Caki2 (cell line): ENCODE measurements at places on chromosomes 2 and 18.

GRCh38 chr18:47191961-47192360 lies 15.8 kb upstream of the IER3IP1 start:
- peak; percentile 18 for DNase-seq

GRCh38 chr2:159072795-159073194 lies 104.4 kb downstream of the TANC1 start:
- DNase-seq = no peak

- no peak for DNase-seq
Measured at GRCh38 chr2:62305421-62306176, 109.7 kb downstream of the B3GNT2 start.

DNA sequence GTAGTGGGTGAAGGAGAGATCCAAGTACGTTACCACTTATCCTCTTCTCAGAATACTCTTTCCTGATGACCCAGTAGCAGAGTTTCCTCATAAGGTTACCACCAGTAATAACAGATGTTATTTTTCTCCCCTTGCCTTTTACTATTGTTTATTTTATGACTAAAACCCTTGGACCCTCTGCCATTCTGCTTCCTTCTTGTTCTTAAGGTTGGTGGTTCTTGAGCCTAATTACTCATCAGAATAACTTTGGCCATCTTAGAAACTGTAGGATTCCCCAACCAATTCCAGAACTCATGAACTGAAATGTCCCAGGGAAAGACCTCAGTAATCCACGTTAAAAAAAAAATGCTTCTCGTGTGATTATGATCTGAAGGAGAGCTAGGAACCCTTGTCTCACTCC lies 64.9 kb downstream of the CHST9 start:
- peak; percentile 4 for DNase-seq

DNA sequence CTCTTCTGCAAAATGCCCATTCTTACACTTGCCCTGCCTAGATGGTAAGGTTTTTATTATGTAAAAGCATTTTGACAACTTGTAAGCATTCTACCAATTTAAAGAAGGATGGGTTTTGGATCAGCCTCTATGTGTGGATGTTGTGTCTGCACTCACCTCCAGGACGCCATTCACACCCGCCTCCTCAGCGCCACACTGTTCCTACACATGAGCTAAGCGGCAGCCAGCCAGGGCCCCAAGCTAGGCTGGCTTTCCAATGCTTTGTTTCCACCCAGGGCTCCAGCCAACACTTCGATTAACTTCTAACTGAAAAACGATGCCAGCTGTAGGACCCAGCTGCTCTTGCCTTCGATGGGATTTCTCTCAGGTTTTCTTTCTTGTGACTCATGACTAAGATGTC lies 73.3 kb upstream of the FZD7 start:
- no peak for DNase-seq

GRCh38 chr18:47100212-47100831 lies 50.0 kb downstream of the HDHD2 start:
- DNase-seq = peak; percentile 13

GRCh38 chr2:240620859-240621258 lies 4.4 kb upstream of the GPR35 start:
- DNase-seq = no peak

GRCh38 chr2:167293943-167294775 lies 405.9 kb downstream of the XIRP2 start:
- DNase-seq = no peak

GRCh38 chr18:23701017-23701416 lies 11.8 kb downstream of the LAMA3 start:
- DNase-seq = no peak

- DNase-seq = no peak
Measured at GRCh38 chr18:55266981-55267380, 307.7 kb upstream of the CCDC68 start.

GRCh38 chr2:171923206-171923605 lies 945 bp downstream of the HAT1 start:
- DNase-seq = no peak

- DNase-seq = no peak
Measured at GRCh38 chr2:132955871-132956615, 286.0 kb upstream of the LYPD1 start.

DNA sequence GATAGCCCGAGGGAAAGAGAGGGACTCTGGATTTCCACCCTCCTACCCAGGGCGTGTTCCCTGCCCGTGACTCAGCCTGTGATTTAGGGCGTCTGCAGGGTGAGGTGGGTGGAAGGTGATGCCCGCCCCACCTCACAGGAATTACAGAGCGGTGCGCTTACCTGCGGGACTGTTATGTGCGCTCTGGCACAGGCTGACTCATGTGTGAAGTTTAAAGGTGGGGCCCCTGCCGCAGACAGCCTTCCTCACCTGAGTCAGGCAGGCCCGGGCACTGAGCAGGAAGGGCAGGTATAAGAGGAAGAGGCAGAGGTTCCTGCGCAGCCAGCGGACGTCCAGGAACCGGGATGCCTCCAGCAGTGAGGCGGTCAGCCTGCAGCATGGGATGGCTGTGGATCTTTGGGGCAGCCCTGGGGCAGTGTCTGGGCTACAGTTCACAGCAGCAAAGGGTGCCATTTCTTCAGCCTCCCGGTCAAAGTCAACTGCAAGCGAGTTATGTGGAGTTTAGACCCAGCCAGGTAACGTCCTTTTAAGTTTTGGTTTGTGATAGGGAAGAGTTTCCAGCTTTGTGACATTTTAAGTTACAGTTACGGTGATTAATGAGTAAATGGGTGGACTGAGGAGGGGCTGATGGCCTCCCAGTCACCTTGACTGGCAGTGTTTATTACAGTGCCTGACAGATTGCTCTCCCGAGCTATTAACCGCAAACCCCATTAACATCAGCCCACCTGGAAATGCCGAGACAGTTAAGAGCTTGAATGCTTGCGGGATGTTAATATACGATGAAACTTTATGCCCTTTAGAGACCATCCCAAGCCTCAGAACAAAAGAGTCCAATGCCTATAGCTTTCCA lies 141.6 kb upstream of the TTC39C start:
- no peak for DNase-seq

- no peak for DNase-seq
Measured at GRCh38 chr2:99597616-99598015, 107.8 kb upstream of the REV1 start.

DNA sequence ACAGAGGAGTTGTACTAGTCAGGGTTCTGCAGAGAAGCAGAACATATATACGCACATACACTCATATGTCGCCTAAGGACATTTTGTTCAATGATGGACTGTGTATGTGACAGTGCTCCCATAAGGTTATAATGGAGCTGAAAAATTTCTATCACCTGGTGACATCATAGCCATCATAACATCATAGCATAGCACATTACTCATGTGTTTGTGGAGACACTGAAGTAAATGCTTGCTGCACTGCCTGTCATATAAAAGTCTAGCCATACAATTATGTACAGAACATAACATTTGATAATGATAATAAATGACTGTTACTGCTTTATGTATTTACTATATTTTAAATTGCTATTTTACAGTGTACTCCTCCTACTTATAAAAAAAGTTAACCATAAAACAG lies 83.1 kb downstream of the TSN start:
- no peak for DNase-seq

- DNase-seq = peak; percentile 68
Measured at GRCh38 chr2:45171136-45171501, 161.9 kb upstream of the SIX2 start.

DNA sequence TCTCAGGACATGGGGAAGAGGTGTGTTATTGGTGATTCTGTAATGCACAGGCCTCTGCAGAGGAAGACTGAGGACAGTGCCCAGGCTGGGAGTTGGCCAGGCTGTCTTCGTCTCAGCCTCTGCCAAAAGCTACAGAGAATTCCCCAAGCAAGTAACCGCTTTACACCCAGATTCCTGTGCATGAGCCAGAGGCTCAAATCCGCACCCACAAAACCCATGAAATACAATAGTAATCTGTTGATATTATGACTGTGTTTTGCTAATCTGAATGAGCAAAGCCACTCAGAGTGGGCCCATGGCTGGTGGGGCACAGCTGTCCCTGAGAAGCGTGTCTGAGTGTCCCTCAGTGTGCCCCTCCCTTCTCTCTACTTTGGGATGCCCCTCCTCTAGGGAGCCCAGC lies 149.5 kb upstream of the PXDN start:
- DNase-seq = no peak

DNA sequence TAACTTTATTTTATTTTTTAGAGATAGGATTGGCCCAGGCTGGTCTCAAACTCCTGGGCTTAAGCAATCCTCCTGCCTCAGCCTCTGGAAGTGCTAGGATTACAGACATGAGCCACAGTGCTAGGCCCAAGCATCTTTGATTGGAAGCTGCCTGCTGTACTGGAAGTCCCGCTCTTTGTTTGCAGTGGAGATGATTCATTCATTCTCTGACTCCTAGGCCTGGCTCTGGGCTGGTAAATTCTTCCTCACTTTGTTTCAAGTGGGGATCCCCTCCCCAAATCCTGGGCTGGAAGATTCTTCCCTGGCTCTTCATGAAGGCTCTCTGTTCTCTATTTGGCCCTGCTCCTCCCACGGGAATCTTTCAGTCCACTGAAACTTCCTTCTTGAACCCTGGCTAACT lies 81.9 kb downstream of the NEURL3 start:
- DNase-seq = no peak

GRCh38 chr2:241895712-241896641 lies 26.4 kb downstream of the RTP5 start:
- DNase-seq = peak; percentile 63

DNA sequence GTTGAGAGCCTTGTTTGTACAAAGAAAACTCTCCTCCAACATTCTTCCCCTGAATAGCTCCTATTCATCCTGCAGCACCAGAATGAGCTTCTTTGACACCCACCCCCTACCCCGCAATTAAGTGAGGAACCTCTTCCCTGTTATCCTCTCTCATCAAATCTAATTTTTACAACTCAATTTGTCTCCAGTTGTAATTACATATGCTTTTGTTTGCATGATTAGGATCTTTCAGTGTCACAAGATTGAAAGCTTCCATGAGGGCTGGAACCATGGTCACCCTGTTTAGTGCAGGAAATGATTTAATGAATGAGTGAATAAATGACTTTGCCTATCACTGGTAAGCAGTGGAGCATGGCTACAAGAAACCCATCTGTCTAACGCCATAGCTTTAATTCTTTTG lies 334.6 kb upstream of the KLHL29 start:
- no peak for DNase-seq

DNA sequence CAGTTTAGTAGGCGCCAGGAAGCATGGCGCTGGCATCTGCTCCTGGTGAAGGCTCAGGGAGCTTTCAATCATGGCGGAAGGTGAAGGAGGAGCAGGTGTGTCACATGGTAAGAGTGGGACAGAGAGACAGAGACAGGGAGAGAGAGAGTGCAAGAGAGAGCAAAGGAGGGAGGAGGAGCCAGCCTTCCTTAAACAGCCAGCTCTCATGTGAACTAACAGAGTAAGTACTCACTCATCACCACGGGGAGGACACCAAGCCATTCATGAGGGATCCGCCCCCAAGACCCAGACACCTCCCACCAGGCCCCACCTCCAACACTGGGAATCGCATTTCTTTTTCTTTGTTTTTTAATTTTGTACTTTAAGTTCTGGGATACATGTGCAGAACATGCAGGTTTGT lies 40.8 kb upstream of the CLASP1 start:
- DNase-seq = no peak

DNA sequence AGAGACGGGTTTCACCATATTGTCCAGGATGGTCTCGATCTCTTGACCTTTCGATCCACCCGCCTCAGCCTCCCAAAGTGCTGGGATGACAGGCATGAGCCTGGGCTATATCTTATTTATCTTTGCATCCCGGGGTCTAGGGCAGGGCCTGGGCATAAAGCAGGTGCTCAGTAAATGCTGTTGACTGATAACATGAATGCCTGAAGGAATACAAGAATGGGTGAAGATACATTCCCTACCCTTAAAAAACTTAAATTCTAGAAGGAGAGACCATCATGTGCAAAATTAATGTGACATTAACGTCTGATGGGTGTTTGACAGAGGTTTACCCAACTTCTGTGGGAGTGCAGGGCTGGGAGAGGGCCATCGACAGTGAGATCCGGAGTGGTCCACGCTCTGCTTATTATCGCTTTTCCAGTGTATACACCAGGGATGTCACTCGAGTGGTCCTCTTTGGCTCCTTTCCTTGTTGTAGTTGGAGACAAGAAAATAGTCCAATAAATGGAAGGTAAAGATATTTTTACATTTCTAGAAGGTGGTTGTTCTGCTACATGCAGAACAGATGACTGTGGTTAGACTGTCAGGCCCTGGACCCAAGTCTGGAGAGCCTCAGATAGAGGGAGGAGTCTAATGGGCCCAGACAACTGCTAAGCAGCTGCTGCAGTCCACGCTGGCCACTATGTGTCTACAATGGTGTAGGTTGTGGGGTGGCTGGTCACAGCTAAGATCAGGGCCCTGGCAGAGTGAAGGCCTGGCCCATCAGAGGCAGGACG lies 131.7 kb downstream of the MYCN start:
- DNase-seq = no peak

DNA sequence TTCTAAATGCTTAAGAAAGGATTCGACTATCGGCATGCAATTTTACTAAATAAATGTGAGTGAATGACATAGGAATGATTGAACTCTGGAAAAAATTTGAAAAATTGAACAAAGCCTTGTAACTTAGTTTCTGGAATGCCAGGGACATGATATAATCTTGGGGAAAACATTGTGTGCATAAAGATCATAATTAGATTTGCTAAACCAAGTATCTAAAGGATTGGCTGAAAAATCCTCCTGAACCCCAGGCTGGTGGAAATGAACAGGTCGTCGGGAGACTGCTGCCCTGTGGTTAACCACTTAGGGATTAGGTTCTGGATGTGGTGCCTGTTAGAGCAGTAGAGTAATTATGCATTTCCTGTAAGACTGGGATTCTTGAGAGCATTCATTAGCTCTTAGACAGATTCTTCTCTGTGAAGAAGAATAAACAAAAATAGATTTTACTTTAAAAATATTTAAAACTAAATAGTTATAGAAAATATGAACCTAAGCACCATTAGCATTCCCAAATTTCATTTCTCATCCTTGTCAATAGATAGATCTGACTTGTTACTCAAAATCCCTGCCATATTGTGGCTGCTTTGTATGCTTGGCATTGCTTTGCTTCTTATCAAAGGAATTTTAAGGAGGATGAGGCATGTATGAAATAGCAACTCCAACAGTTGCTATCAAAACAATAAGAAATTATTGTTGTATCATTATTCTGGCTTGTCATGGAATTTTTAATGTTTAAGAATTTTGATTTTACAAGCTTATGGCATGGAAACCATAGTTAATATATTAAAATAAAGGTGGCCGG lies 55.9 kb downstream of the LYPD6B start:
- DNase-seq = no peak

GRCh38 chr18:59218018-59218417 lies 1.9 kb upstream of the GRP start:
- DNase-seq = no peak

DNA sequence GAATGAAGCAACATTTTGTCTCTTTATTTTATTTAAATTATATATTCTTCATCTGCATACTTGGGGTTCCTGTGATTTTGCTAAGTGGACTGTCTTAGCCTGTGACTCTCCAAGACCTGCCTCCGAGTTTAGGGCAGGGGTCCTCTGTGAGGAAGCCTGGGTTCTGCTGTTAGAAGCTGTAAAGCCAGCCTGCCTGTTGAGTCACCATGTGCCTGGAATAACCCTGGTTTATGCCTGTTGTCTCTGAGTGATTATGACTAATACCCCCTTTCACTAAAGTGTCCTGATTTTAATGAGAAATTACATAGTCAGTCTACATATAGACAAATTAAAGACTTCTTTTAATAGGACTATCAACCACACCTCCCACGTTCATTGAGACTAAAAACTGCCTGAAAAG lies 369.1 kb downstream of the ZNF521 start:
- no peak for DNase-seq

- no peak for DNase-seq
Measured at GRCh38 chr2:3871002-3871401, 167.6 kb downstream of the DCDC2C start.

GRCh38 chr2:86048888-86049287 lies 56.8 kb downstream of the POLR1A start:
- DNase-seq = no peak
